Bone marrow (tissue), 2 donors: ENCODE measurements at places on chromosomes 13 and 19.

GRCh38 chr19:35851213-35852028, 883 bp downstream of the NPHS1 start:
- DNase-seq: no peak

GRCh38 chr13:86907156-86907555, 764.0 kb upstream of the SLITRK5 start:
- no peak for DNase-seq

- DNase-seq: no peak
Observed at GRCh38 chr13:59728896-59729545, 434.7 kb downstream of the DIAPH3 start.

DNA sequence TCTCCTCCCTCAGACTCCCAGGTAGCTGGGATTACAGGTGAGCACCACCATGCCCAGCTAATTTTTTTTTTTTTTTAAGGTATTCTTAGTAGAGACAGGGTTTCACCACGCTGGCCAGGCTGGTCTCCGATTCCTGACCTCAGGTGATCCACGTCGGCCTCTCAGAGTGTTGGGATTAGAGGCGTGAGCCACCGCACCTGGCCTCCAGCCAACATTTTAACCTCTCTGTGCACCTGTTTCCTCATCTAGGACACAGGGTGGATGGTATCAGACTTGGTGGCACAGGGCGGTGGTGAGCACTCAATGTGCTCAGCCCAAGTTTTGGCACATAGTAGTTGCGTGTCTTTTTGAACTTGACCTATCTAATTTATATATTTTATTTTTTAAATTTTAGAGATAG, 12.5 kb downstream of the APBA3 start:
- no peak for DNase-seq

DNA sequence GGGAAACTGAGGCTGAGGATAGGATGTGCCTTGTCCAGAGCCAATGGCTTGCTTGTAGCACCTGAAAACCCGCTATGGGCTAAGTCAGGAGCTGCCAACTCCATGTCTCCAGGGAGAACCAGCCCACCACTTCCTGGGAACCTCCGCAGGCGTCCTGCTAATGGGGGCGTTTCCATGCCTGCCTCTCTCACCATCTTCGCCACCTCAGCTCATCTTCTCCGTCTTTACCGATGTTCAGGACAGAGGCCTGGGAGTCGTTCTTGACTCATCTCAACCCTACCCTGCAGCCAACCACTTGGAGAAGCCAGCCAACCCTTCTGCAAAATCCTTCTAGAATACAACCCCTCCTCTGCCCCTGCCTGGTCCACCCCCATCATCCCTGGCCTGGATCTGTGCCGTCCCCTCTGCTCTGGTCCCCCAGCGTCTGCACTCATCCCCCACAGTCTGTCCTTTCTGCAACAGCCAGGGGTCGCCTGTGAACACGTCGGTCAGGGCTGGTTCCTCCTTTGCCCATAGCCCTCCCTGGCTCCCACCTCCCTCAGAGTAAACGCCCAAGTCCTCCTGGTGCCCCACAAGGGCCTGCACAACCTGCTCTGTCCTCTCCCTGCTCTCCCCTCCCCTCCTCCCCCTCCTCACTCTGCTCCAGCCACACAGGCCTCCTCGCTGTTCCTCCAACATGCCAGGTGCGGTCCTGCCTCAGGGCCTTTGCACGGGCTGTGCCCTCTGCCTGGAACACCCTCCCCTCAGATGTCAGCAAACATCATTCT, 31.0 kb downstream of the PTPRS start:
- no peak for DNase-seq

DNA sequence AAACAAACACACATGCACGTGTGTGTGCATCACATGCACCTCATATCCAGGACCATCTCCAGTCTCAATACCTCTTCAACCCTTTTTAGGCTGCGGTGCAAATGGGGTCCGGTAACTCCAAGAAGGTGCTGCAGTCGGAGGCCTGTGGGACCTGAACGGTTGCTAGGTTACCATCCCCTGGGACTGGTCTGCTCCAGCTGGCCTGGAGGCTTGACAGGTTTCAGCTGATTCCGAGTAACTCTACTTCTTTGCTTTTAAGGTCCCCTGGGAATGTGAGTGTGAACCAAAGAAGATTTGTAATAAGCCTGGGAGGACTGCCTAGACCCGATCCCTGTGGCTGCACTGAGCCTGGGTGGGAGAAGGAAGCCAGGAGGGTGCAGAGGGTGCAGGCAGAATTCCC, 117.5 kb downstream of the CCNA1 start:
- DNase-seq: no peak
